Right cardiac atrium (tissue), 5 donors: ENCODE measurements at places on chromosomes 2 and 18. TPM values are rescaled to one million over a fixed set of nuclear protein-coding genes. Genes with fewer than 3 reads are reported as not detected.

- DNase-seq, result no peak
Observed at GRCh38 chr2:99159594-99159993, 4.8 kb downstream of the LIPT1 start.

GRCh38 chr18:67301592-67301991, 214.9 kb downstream of the DSEL start:
- no peak for DNase-seq

GRCh38 chr2:97911206-97911921, 84.4 kb downstream of the TMEM131 start:
- no peak for DNase-seq

DNA sequence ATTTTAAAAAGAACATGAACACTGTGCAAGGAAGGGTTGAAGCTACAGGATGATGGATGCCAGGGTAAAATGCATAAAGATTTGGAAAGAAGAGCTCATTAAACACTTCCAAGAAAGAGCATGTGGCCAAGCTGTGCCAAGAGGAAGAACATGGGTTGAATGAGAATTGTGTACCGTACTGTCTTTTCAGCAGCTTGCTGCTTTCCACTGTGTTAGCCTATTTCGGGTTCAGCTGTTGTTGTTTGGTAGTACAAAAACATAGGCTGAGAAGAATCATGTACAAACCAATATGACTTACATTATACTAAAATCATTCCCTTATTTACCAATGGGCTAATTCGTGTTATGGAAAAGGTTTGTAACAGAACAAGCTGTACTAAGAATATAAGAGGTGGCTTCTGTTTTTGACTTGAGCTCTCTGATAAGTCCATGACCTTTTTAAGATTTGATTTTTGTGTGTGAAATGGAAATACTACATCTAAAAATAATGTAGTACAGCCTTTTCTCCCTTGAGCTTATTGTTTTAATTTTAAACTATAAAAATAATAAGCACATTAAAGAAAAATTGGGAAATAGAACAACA, 188.3 kb upstream of the STON1 start:
- DNase-seq, result no peak

Gene TMEM247
- polyA plus RNA-seq, result not detected

GRCh38 chr2:172836347-172836821, 100.7 kb downstream of the RAPGEF4 start:
- DNase-seq, result no peak

Gene EPAS1
- 149 TPM for polyA plus RNA-seq

GRCh38 chr2:44929735-44930273, 11.7 kb upstream of the SIX3 start:
- no peak for DNase-seq

GRCh38 chr18:51639541-51639940, 442.1 kb upstream of the MEX3C start:
- DNase-seq, result no peak

DNA sequence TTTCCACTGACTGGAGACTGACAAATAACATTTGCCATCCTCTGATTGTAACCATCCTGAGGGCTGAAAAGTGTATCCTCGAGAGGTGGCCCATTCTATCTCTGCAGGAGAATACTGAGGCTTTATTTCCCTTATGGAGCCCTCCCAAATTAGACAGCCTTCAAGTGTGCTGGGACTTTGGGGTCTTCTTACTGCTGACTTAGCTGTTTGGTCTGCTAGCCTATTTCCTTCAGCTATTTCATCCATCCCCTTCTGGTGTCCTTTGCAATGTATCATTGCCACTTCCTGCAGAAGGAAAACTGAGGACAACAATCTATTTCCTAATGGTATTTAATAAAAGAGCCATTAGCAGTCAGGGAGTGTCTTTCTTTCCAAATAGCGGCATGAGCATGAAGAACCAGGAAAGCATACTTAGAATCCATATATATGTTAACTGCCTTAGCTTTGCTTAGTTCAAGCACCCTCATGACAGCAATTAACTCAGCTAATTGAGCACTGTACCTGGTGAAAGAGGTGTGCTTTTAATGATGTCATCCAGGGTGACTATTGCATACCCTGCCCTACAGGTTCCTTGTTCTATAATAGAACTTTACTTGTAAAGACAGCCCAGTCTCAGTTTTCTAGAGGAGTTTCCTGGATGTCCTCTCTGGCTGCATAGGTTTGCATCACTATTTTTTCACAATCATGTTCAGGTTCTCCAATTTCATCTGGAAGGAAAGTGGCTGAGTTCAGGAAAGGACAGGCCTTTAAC, 24.0 kb downstream of the CMPK2 start:
- no peak for DNase-seq

Gene SERPINB11
- not detected for polyA plus RNA-seq

- no peak for DNase-seq
Observed at GRCh38 chr2:225011585-225011984, 30.7 kb downstream of the DOCK10 start.

GRCh38 chr2:28406276-28407096, 13.8 kb downstream of the FOSL2 start:
- DNase-seq, result peak; percentile 81

Gene RAD51AP2
- 0.14 TPM for polyA plus RNA-seq

Gene AQP4
- 5.1 TPM for polyA plus RNA-seq

DNA sequence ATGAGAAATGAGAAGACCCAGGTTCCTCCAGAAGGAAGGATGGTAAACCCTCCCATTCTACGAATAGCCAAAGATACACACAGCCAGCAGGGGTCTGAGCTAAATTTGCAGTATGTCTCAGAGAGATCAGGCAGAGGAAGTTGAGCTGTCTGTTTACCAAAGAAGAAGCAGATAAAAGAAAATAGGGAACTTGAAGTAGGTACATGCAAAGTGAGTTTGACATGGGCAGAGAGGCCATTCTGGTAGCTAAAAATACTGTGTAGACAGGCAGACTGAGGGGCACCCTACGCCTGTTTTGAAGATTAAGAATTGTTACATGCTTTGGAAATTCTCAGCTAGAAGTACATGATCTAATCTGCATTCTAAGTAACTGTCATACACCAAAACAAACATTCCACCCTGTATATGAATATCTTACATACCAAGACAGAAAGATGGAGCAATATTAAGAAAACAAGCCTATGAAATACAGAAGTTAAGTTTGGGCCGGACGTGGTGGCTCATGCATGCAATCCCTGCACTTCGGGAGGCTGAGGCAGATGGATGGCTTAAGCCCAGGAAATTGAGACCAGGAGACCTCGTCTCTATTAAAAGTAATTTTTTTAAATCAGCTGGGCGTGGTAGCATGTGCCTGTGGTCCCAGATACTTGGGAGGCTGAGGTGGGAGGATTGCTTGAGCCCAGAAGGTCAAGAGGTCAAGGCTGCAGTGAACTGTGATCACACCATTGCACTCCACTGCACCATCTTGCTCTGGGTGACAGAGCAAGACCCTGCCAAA, 157.9 kb downstream of the ANKRD44 start:
- no peak for DNase-seq

Gene INO80C
- 36.1 TPM for polyA plus RNA-seq

Gene FMNL2
- 7.9 TPM for polyA plus RNA-seq

DNA sequence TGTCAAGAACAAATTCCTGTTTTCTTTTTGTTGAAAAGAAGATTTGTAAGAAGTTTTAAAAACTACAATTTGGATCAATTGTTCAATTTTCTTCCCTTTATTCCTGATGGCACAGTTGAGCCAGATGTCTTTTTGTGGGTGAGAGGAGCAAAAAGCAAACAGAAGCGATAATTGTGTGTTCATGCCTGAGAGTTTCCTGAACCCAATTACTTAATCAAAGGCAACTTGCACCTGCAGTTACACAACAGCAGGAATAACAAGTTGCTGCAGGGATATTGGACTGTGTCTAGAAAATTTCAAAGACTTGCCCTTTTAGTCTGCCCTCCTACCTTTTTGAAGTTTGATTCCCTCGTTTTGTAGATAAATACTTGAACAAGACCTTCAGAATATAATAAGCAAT, 383.6 kb downstream of the DSEL start:
- DNase-seq, result no peak

Gene MC2R
- polyA plus RNA-seq, result not detected

Gene KCNIP3
- 3.9 TPM for polyA plus RNA-seq

Gene EN1
- not detected for polyA plus RNA-seq

Gene PRKD3
- polyA plus RNA-seq, result 5.6 TPM

DNA sequence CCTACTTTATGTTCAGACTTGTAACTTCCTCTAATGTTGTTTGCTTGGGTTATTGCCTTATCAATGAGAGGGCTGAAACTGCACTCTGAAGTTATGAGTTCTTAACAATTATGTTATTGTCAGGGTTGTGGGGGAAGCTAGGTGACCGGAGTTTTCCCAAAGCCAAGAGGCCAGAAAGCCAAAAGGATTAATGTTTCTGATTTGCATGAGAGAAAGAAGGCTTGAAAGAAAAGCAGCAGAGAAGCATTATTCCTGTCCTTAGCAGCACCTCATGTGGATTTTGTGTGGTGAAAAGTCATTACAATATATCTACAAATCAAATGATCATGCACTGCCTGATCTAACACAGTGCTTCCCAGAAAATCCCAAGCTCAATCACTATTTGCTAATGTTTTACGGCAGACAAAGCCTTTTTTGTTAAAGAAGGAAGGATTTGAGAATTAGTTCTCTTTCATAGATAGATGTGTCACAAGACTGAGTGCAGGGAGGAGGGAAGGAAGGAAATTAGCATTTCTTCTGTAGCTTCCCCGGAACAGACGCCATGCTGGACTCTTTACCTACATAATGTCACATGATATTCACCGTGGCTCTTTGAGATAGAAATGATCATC, 203.2 kb downstream of the ALK start:
- no peak for DNase-seq

Gene RPE
- polyA plus RNA-seq, result 11.0 TPM

DNA sequence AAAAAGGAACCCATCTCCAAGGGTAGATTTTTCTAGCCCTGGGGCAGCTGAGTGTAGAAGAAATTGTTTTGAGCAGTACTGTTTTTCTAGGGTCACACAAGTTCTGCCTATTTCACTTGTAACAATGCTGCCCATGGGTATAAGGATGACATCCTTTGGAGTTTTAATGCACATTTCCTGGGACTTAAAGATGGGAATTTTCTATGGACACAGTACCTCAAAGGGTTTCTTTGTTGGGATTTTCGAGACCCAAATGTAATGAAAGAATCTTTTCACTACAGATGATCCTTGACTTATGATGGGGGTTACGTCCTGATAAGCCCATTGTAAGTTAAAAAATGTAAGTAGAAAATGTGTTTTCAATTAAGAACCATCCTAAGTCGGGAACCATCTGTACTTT, 31.8 kb downstream of the CDC42EP3 start:
- no peak for DNase-seq

GRCh38 chr2:105393373-105394055, 5.3 kb downstream of the FHL2 start:
- peak; percentile 36 for DNase-seq

- peak; percentile 83 for DNase-seq
Observed at GRCh38 chr2:23554054-23554697, 169.2 kb downstream of the KLHL29 start.

Gene ANXA4
- 15.4 TPM for polyA plus RNA-seq

Gene MOB4
- 34.4 TPM for polyA plus RNA-seq

DNA sequence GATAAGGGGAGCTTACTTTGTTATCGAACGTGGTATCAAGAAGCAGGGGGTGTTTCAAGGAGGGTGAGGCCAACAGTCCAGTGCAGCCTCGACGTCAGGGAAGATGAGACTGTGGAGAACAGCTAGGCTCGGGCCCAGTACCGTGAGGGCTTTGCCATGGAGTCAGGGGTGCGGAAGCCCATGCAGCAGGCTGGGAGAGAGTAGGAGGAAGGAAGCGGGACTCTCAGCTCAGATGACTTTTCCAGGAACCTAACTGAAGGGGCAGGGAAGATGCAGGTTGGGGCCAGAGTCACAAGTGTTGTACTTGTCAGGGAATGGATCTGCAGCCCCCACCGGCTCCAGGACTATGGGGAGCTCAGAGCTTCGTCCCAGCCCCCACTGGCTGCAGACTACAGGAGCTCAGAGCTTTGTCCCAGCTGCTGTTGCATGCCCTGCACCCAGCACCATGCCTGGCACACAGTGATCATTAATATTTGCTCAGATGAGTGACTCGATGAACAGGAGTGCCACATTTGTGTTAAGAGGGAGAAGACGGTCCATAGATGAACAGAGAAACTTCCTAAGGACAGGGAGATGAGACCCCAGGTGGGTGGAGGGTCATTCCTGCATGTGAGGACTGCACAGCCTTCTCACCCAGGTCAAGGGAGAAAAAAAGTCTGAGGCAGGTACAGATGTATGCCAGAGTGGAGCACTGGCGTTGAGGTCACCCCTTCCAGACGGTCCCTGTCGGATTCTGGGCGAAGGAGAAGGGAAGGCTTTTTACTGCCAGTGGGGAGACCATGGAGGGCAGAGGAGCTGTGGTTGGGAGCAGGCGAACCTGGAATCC, 36.4 kb downstream of the PTGR3 start:
- DNase-seq, result no peak

GRCh38 chr2:232295971-232296370, 82.6 kb upstream of the ALPP start:
- no peak for DNase-seq

Gene MARCHF4
- polyA plus RNA-seq, result not detected

Gene STARD7
- 61.9 TPM for polyA plus RNA-seq

DNA sequence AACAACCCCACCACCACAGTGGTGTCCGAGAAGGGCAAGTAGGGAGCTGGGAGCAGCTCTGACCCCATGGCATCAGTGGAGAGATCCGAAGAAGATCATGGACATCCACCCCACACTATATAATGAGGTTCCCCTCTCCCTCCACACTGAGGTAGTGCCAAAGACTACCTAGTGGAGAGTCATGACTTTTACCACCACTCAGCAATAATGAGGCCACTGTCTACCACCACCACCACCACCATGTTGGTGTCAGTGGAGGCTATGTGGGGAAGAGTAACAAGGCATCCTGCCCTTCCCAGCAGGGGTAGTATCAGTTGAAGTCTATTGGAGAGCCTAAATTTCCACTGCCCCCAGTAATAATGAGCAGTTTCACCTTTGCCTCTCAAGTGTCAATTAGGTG, 321.7 kb upstream of the ZC3H15 start:
- DNase-seq, result no peak
